NCI-H1694 (cell line): ENCODE measurements at places on chromosomes 1 and 21.

- DNase-seq, result no peak
Measured at GRCh38 chr1:31924839-31925238, 13.3 kb downstream of the PTP4A2 start.

- DNase-seq, result no peak
Measured at GRCh38 chr1:10942542-10942912, 69.9 kb upstream of the TARDBP start.

DNA sequence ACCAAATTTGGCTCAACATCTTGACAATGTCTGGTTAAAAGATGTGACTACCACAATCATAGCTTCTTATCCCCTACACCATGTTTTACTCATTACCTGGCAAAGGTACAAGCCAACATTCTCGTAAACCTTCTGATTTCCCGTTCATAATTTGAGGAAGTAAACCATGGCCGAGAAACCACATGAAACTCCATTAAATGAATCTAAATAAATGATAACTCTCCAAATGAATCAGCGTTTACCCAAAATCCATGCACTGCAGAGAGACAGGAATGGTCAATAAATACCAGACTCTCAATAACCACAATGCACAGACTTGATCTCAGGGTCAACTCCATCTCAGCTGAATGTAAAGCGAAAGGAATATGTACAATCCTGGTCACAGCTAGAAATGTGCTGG is 125.2 kb downstream of the TYW3 start:
- DNase-seq, result no peak

DNA sequence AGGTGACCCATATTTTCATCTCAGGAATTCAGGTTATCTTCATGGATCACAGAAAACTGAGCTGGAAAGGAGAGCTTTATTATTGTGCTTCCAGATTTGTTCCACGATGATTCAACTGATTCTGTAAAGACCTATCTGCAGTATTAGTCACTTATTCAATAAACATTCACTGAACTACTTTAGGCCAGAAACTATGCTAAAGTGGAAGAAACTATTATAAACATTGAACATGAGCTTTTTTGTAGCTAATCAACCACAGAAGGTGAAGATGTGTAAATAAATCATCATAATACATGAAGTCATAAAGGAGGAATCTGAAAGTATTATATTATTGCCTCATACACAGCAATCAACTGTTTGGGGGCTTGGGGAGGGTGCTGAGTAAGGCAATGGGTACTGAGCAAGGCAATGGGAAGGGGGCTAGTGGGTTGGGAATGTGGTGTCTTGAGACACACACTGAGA is 30.6 kb upstream of the EXO1 start:
- no peak for DNase-seq
